ENCODE measurements at places on chromosomes 12 and 14.

DNA sequence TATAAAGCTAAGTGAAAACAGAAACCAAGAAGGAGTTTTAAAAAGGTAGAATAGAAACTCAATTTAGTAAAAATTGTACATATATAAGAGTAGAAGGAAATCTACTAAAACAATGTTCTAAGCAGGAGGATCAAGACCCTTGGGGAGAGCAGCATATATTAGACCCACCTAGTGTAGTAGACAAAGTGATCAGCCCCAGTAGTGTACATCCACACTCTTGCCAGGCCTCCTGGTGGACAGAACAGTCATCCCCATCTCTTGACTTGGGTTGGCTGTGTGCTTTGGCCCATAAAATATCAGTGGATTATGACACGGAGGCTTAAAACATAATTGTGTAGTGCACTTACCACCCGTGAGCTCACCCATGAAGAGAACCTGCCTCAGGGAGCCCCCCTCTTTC lies 10.9 kb upstream of the OTUB2 start:
- DNase-seq, result no peak

GRCh38 chr14:51869411-51870100 lies 9.1 kb downstream of the GNG2 start:
- DNase-seq, result no peak

DNA sequence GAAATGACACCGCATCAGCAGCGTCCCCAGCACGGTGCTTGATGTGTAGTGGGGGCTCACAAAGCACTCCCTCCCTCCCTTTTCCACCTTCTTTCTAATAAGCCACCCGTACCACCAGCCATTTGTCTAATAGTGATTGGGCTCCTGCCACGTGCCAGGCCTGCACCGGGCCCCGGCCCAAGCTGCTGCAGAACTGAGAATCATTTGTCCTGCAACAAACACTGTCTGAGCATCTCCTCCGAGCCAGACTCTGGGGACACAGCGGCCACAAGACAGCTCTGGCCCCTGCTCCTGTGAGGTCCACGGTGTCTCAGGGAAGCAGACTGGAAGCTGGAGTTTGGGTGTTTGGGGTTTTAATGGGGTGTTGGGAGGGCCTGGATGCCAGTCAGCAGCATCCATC lies 43.9 kb downstream of the MVK start:
- no peak for DNase-seq

DNA sequence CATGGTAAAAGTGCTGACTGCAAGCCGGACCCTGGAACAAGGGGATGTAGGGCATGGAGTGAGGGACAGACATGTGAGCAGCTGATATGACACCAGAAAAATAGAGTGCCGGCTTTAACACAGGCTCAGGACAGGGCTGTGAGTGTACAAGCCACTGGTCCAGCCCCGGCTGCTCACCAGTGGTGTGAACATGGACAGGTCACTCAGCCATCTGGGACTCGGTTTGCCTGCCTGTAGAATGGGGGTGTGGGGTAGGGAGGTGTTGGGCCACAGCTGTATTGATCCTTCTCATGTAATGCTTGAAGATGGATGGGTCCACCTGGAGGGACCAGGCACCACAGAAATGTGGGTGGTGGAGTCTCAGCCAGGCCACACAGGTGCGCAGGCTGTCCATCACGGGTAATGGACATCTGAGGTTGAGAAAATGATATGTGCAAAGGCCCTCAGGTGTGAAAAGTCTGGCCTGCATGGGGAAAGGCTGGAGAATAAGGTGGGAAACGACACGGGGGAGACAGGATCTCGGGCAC lies 10.6 kb upstream of the KRT74 start:
- DNase-seq, result no peak

DNA sequence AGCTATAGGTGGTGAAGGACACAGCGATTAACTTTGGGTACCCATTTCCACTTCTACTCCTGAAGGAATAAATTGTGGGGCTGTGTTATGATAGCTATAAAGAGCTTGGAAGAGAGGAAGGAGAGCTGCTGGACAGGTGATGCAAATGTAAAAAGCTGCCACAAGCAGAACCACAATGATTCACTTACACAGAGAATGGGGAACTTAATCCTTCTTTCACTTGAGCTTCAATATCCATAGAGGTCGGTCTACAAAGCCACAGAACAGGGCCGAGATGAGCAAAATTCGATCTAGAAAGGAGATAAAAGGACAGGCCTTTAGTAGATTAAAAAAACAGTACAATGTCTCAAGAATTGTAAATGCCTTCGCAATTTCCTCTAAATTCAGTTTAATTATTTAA lies 831.1 kb downstream of the LRFN5 start:
- DNase-seq, result no peak

DNA sequence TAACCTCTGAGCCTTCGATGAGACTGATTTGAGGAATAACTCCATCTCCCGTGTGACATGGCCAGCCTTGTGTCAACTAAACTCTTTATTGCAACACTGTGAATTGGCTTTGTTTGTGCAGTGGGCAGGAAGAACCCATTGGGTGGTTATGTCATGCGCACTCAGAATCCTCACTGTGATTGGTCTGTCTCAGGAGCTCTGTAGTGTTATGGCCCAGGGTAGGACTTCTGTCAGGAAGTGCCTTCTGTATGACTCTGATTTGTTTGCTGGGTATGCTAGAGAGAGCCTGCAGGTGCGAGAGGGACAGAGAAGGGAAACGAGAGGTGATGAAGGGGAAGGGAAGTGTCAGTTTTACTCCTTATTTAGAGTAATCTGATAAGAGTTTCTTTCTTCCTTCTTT lies 71.5 kb upstream of the DCD start:
- DNase-seq, result no peak

DNA sequence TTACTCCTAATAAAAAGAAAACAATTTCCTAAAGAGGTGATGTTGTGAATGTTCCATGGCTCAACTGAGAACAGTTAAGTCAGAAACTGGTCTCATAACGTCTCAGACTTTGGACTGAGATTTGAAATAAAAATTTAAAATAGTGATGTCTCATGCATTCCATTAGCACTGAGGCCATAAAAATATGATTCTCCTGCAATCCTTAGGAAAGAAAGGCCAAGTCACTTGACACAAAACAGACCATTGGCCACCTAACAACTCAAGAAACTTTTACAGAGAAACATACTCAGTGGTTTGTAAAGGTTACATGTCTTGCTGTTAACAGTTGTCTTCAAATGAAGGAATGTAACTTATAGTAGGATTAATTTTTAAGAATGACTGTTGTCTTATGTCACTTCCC lies 58.1 kb downstream of the STAB2 start:
- no peak for DNase-seq

DNA sequence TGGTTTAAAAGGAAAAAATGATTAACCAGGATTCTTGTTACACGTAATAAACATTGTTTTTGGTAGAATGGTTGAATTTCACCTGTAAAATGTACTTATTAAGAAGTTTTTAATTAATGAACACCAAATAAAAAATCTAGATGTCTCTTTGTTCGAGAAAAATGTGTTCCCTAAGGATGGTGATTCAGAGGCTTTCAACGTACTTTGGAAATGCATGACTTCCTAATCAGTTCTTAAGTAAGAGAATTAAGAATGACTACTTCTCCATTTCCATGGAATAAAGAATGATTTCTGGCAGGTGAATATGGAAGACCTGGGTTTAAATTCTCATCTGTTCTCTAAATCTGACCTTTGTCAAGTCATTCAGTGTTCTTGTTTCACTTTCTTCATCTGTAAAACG lies 428.6 kb downstream of the KCNH5 start:
- DNase-seq, result no peak
